ENCODE measurements at places on chromosomes 5 and 9.
A peak's percentile ranks its signal among the peaks of the same experiment; 100 is the strongest.

DNA sequence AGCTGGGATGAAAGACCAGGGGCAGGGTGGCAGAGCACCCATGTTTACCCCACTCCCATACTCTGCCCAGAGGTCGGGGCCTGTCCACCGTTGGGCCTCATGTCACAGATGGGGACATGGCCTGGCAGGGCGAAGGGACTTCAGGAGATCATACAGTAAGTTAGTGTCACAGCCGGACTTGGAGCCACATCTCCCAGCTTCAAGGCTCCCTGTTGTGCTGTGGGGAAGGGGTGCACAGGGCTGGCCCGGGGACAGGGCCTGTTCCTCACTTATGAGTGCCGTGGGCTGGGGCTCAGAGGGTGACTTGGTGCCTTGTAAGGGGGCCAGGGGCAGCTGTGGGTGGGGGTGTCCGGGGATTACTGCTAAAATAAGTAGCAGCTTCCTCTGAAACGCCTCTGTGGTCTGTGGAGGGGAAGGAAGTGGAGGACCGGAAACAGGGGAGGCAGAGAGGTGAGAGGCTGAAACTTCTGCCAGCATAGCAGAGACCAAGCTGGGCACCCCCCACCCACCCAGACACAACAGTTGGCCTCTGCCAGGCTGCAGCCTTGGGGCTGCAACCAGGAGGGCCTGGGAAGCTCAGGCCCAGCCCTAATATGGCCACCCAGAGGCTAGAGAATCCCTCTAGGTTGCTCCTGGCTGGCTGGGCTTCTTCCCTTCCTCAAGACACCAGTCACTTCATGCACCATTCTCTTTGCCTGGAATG is 41.1 kb upstream of the NEK6 start:
- DNase-seq, result peak; percentile 87

- DNase-seq, result no peak
Observed at GRCh38 chr5:6402939-6403338, 24.6 kb upstream of the MED10 start.

DNA sequence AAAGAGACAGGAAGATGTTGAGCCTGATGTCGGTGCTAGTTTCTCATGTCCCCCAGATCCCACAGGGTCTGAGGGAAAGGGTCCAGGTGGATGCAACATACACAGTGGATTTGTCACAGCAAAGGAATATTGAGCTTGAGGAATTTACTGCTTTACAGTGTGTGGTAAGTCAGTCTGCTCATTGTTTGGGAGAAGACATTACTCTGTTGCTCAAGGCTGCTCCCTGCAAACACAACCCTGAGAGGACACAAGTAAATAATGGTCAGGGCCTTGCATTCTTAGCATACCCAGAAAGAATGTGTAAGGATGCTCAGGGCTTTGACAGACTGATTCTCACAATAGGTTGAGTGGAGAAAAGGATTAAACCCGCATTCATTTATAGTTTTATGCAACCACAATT is 7.3 kb upstream of the MAN2A1 start:
- no peak for DNase-seq

DNA sequence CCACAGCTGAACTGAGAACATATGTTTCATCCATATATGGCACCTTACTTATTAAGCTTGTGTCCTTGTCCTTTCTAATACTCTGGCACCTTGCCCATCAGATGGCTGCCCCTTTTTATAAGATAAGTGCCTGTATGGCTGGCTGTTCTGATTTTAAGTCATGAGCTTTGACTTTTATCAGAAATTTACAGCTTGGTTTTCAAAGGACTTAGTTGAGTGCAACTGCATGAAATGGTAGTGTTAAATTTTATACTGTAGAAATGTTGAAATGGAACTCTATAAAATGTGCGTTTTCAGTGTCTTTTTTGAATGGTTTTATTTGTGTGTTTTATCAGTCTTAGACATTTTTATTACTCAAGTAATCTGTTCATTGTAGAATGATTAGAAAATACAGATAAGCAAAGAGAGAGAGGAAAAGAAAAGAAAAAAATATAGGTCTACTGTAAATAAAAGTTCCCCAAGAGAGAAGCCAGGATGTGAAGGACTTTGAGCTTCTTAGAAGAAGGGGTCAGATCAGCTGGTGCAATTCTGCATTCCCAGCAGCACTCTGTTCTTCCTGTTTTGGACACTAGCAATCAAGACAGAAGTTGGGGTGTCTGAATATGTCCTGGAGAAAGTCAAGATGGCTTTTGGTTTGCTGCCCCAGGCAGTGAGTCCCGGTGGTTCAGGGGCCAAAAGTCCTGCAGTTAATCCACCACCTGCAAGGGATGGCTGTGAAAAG is 38.9 kb downstream of the ARHGAP26 start:
- DNase-seq, result no peak

- DNase-seq, result no peak
Observed at GRCh38 chr5:178537467-178538371, 52.5 kb downstream of the COL23A1 start.

DNA sequence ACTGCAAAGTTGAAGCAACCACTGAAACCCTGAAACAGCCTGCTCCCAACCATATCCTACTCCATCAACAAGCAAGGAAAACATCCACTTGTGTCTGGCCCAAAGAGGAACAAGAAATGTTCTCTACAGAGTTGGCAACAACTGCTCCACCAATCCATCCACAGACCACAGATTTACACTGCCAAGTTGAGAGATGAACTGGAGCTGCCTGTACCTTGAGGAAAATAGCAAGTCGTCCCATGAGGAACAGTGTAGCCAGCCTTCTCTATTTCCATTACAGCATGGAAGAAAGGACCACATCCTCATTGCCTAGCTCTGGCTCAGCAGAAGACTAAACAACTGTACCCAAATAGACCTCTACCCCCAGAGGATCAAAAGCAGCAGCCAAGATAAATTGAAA is 60.4 kb downstream of the DEPDC1B start:
- no peak for DNase-seq

DNA sequence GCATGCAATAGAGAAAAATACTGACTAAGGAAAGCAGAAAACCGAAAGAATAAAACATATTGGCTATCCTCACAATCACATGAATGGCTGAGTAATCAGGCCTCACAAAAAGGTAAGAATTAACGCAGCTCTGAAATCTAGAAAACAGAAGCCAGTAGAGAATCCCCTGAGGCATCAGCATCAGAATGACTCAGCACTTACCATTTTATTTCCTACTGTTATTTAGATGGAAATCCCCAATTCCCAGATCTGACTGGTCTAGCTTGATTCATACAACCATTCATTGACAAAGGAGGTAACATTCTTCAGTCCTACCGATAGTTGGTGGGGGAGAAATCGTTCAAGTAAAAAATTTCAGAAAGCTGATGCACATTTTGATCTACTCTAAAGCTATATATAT is 1408.4 kb upstream of the WWC1 start:
- DNase-seq, result peak; percentile 0

GRCh38 chr5:95738834-95739233 is 7.7 kb downstream of the RHOBTB3 start:
- no peak for DNase-seq

DNA sequence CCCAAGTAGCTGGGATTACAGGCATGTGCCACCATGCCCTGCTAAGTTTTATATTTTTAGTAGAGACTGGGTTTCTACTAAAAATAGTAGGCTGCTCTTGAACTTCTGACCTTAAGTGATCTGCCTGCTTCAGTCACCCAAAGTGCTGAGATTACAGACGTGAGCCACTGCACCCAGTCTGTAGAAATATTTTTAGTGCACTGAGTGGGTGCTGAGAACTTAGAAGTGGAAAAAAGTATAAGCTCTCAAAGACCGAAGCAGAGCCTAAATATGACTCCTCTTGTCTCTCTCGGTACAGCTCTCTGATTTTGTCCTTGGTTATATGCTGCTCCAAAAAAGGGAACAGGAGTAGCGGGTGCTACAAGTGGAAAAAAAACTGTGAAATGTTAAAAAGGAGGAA is 353.8 kb upstream of the IZUMO3 start:
- no peak for DNase-seq

GRCh38 chr5:107184871-107185270 is 485.9 kb downstream of the EFNA5 start:
- DNase-seq, result no peak

DNA sequence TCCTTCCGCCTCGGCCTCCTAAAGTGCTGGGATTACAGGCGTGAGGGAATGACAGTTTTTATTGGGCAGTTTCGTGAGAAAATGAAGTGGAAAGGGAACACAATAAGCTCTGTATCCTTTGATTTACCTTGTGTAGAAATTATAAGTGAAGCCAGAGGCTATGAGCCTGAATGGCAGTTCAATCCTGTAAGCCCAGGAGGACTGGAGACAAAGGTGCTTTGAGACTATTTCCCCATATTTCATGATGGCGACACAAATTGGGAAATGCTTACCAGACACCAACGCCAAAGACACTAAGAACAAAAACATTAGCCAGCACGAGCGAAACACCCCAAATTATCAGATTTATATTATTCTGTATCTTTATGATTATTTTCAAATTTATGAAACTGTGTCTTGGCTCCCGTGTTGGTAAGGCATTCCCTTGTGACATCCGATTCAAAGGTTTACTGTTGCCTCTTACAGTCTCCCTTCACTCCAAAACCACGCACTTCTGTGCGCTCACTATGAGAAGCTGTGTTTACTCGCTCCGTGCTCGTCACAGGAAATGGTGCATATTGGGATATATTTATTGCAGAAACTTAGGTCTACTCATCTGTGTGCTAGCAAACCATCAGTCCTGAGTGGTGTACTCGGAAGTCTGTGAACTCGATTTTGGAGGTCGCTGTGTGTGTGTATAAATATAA is 73.9 kb downstream of the SH3PXD2B start:
- no peak for DNase-seq

- DNase-seq, result peak; percentile 53
Observed at GRCh38 chr9:33264003-33264472, 470 bp downstream of the BAG1 start.

GRCh38 chr9:73810585-73811215 is 659.0 kb downstream of the ANXA1 start:
- no peak for DNase-seq

DNA sequence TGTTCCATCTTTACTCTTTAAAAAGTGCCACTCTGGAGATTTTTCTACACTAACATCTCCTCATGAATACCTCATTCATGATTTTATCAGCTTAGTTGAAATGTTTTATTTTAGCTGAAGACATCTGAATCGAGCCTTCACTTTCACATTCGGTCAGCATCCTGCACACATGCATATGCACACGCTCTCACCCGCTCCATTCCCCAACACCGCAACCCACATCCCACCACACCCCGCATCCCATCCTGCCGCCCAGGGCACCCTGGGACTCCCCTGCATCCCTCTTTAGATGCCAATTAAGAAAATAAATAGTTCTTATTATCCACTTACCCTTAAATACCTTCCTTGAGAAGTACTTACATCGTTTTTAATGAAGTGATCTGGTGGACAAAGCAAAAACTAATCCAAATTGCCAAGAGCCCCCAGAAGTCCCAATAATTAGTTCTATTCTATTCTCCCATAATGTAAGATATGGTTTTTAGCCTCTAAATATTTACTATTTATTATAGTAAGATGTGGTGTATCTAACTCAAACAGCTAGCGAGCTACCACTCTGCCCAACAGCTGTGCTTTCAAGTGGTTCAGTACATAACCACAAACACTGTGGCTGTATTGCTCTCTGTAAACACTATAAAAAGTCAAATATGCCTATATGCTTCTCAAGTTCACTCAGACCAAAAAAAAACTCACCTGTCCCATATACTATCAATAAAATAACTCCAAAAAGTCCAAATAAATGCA is 38.2 kb downstream of the GZMK start:
- DNase-seq, result peak; percentile 88

All from activated CD4-positive, alpha-beta T cell treated with anti-CD3 and anti-CD28 coated beads, Interleukin-2, Interleukin-6, amounts not matched to agents 100 ng/mL and 50 ng/mL, durations not matched to agents 16 hours and 8 hours (primary cell).